Stimulated activated memory B cell treated with anti-CD40 and anti-IgM and Interleukin-4, amounts not matched to agents 10 μg/mL and 1 μg/mL and 100 μg/mL, for 72 hours (primary cell): ENCODE measurements at places on chromosomes 11 and 22.

DNA sequence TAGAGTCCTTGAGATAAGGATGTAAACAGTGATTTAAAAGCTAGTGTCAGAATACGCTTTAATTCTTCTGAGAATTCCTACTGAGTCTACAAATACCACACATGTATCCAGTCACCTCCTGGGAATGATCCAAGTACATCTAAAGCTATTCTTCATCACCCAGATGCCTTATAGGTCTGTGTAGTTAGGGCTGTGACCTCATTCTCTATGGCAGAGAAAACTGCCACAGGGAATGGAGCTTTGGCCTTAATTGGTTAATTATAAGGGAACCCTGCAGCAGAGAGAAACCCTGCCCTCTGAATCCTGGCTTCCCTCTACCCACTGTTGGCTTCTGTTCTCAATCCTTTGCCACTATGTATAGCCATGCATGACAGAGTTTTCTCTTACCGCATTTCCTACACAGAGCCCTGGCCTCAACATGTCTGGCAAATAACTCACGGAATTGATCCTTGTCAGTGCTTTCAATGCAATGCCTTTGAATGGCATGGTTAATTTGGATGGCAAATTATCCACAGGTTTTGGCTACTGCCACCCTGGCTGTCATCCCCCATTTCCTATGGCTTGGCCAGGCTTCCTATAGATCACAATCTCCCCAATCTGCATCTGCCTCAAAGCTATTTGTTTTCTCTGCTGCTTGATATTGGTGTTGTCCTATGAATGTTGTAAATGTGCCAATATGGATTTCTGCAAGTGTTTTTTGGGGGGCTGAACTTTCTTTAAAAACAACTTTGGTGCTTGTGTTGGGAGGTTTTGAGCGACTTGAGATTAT is 2.9 kb downstream of the DIXDC1 start:
- no peak for ATAC-seq

GRCh38 chr22:38348751-38349496 is 31.7 kb upstream of the CSNK1E start:
- peak; percentile 1 for ATAC-seq

DNA sequence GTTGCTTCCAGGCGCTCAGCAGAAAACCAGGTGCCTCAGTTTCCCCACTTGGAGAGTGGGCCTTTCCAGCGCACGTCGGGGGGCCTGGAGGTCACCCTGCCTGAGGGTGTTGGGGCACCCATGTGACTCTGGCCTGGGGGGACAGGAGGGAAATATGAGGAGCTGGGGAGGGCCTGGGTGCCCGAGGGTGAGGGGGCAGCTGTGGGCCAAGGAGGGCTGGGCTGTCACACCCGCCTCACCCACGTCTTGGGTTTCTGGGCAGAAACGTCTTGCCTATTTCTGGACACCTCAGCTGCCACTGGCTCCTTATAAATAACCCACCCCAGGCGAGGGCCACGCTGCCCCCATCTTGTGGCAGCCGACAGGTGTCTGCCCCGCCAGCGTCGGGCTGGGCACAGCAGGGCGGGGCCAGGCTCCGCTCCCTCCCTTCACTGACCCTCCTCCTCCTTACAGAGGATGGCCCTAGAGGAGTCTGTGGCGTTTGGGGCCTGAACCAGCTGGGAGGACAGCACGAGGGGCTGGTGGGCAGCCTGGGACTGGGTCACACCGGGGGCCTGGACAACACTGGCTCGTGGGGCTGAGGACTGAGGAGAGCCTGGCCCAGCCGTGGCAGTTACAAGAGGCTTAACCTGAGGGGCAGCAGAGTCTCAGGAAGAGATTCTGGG is 1.5 kb downstream of the TNNT3 start:
- no peak for ATAC-seq

- no peak for ATAC-seq
Observed at GRCh38 chr11:122068837-122069236, 47.2 kb downstream of the BLID start.

- ATAC-seq: no peak
Observed at GRCh38 chr11:120747850-120748814, 236.6 kb downstream of the GRIK4 start.

DNA sequence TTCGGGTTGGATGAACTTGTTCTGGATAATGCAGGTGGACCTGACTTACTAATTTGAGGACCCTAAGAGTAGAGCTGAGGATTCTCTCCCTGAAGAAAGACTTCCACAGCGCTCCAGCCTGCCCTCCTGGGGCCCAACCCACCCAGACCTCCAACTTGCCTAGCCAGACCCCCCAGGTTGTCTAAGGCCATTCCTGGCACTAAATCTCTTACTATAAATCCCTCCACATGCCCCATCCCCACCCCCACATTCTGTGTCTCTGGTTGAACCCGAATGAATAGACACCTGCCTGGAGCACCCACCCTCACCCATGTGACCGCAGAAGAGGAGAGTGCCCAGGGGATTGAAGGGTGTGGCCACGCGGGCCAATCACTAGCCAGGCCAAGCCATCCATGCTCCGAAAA is 1480.0 kb downstream of the TBC1D22A start:
- no peak for ATAC-seq

DNA sequence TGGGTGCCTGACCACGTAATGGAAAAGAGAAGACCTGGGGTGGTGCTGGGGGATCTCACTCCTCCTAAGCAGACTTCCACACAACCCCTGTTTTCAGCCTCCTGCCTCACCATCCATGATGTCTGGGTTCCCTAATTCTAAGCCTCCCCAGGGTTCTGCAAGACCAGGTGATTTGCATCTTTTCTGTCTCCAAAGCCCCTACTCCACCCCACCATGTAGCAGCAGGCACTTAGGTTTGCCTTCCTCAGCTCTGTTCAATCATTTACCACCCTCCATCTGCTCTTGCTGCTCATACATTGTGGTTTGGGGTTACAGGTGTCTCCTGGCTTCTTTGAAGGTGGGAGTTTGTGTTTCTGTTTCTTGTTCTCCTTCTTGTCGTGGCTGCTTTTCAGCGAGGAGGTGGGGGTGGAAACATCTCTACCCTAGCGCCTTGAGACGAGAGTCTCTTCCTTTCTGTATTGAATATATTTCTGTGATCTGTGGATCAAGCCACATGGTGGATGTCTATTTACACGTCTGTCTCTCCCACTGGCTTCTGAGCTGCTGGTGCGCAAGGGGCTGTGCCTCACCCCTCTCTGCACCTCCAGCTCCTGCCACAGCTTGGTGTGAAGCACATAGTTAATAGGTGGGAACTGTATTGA is 6.6 kb upstream of the SSTR3 start:
- peak; percentile 97 for ATAC-seq

DNA sequence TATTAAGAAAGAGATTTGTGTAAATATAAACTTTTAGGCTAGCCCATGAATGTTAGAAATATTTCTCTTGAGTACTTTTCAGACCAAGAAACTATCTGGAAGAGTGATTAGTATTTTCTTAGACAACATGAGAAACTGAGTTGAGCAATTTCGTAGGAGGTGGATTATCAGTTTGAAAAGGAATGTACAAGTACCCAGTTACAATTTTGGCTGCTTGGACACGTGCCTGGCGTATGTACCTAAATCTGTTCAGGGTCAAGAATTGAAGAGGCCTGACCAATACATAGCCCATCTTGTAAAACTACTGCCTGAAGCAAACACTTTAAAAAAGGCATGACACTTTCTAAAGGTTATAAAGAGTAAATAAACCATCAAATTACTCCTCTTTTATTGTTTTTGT is 71.1 kb downstream of the CCDC73 start:
- ATAC-seq: no peak

DNA sequence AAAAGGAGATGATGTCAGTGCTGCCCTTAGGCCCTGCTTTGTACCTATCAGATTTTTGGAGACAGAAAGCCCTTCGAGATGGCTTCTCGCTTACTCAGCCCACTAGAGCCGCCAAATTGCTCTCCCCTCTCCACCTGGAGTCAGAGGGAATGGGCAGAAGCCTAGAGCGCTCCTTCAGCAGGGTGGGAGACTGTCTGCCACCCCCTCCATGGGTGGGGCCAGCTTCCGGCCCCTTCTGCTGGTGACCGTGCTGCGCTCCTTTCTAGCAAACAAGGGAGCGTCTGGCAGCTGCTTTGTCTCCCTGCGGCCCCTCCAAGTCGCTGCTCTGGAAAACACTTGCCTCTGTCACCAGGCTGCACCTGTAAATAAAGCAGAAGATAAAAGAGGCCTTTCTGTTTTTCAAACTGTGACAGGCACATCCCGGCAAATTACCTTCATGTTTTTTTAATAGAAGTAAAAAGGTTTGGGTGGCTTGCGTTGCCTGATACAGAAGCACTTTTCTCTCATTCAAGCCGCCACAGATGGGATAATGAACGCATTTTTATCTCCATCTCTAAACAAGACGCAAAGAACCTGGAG is 145.7 kb upstream of the NECTIN1 start:
- no peak for ATAC-seq

GRCh38 chr11:1013631-1013935 is 22.9 kb downstream of the MUC6 start:
- no peak for ATAC-seq
